ENCODE measurements at places on chromosomes 2 and 18.
A peak's percentile ranks its signal among the peaks of the same experiment; 100 is the strongest.

DNA sequence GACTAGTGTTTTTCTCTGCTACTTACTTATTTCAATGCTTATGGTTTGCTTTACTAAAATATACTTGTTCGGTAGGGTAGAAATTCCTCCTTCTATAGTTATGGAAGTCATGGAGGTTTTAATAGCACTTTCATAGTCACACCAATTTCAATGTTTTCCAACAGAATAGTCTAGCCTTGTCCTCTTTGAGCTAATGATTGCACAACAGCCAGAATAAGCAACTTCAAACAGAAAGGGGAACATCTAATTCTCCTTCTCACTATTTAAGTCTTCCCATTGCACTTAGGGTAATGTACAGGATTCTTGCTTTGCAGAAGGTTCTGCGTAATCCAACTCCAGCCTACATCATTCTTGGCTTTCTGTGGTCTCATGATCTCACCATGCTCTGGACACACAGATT is 287.7 kb upstream of the GCFC2 start:
- DNase-seq, result no peak

- no peak for DNase-seq
Observed at GRCh38 chr2:55865096-55865835, 58.3 kb downstream of the EFEMP1 start.

DNA sequence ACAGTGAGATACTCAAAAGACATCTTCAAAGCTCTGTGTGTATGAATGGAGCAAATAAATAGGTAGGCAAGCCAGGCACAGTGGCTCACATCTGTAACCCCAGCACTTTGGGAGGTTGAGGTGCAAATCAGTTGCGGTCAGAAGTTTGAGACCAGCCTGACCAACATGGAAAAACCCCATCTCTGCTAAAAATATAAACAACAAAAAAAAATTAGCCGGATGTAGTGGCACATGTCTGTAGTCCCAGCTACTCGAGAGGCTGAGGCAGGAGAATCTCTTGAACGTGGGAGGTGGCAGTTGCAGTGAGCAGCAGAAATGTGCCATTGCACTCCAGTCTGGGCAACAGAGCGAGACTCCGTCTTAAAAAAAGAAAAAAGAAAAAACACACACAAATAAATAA is 945.1 kb upstream of the PIK3C3 start:
- no peak for DNase-seq

DNA sequence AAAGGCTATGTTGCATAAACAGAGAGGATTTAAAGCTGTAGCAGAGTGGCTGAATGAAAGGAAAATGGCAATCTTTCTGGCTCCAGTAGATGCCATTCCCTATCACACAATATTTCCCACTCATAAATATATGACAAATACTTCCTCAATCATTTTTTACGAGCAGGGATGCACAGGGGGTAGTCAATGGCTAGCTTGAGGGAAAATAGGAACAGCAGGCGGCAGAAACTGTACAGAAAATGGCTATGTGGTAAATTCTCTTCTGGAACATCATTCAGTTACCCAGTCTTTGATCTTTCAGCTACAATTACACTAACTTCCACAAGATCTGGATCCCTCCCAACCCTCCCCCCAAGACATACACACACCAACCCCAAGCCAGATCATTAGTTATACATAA is 127.2 kb downstream of the OLA1 start:
- no peak for DNase-seq

DNA sequence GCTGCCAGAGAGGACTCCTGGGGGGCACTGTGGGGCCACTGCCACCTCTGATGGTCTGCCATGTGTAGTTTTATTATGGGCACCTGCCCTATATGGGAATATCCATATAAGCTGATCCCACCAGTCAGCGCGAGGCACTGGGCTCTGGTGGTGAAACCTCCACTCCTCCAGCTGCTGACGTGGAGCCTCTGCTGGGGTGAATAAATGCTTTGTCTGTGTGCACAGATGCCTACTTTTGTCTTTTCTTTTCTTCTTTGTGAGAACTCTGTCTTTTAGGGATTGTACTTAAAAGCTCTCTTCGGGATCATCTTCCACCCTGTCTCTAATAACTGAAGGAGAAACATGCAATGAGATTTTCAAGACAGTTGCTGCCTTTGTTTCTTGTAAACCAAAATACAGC is 68.9 kb upstream of the NCK2 start:
- DNase-seq, result no peak

DNA sequence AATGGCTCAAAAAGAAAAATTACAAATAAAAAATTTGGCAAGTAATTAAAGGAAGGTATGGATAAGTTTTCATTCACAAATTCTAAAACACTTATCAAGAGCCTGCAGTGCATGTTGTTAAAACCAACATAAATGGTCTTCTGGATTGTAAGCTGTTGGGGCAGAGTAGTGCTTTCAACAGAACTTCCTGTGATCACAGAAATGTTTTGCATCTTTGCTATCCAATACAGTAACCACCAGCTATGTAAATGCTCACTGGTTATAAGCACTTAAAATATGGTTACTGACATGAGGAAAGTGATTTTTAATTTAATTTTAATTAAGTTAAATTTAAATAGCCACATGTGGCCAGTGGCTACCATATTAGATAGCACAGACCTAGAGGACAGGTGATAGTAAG is 133.1 kb downstream of the NBAS start:
- DNase-seq, result no peak

DNA sequence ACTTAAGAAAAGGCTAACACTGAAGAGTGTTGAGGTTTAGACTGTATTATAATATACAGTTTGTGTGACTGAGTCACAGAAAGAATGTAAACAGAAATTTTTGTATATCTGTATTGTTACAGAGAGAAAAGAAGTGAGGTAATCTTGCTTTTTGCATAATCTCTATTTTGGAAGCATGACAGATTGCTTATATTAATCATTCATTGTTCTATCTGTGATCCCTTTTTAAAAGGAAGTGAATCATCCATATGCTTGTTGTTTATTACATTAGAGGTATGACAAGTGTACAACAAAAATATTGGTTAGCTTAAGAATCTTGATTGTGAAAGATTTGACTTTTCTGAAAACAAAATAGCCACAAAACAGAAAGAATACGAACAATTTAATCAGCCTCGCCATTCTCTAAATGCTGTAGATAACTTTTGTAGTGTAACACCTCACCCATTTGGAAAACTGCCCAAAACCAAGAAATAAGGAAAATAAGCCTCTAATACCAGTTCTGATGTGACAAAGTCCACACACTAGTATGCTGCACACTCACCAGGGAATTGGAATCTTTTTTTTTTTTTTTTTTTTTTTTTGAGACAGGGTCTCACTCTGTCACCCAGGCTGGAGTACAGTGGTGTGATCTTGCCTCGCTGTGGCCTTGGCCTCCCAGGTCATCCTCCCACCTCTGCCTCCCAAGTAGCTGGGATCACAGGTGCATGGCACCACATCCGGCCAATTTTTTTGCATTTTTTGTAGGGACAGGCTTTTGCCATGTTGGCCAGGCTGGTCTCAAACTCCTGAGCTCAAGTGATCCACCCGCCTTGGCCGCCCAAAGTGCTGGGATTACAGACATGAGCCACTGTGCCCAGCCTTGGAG is 91.5 kb upstream of the LPIN2 start:
- peak; percentile 47 for DNase-seq

GRCh38 chr2:20641123-20641985 is 9.5 kb downstream of the HS1BP3 start:
- no peak for DNase-seq

- no peak for DNase-seq
Observed at GRCh38 chr2:67374949-67375348, 22.2 kb upstream of the ETAA1 start.

DNA sequence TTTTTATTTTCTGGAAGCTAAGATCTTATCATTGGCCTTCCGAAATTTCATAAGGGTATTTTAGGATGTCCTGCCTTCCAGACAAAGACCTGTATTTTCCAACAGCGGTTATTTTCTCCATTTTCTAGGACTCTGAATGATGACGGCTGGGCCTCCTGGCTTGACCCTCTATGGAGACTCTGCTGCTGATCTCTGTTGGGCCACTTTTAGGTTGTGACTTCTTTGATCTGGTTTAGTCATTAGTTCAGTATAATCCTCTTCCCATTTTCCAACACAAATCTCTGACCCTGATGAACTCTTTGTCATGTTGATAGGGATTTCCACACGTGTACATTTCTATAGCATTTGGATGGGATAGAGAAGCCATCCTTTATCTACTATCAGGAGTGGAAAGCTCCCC is 93.7 kb downstream of the HS1BP3 start:
- DNase-seq, result no peak

DNA sequence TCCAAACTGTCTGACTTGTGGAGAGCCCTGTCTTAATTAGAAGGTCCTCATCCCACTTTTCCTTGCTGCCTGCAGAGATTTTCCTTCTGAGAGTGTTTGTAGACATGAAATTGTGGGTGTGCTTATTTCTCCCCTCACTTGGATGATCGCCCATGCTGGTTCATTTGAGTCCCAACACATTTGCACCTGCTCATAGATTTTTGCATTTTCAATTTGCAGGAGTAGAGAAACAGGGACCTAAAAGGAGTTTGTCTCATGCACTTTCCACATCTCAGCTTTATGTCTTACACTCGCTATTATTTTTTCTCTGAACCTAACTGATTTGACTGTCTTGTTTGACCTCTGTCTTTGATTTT is 33.2 kb upstream of the FHL2 start:
- DNase-seq, result no peak

- no peak for DNase-seq
Observed at GRCh38 chr2:85766229-85766628, 12.4 kb downstream of the ATOH8 start.

DNA sequence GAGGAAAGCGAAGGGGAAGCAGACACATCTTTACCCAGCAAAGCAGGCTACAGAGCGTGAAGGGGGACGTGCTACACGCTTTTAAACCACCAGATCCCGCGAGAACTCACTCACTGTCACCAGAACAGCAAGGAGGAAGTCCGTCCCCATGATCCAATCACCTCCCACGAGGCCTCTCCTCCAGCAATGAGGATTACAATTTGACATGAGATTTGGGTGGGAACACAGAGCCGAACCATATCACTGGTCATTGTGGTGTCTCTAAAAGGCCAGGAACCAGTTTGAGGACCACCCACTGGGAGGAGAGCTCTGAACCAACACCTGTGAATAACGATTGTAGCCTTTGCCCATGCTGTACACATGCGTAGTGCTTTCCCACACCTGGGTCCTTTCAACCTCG is 116.6 kb upstream of the FAM136A start:
- DNase-seq, result peak; percentile 4

GRCh38 chr2:98205889-98206288 is 118.9 kb downstream of the VWA3B start:
- DNase-seq, result no peak

- no peak for DNase-seq
Observed at GRCh38 chr2:16320716-16321115, 344.9 kb downstream of the CYRIA start.

GRCh38 chr2:230870544-230871360 is 6.0 kb downstream of the ITM2C start:
- peak; percentile 75 for DNase-seq

DNA sequence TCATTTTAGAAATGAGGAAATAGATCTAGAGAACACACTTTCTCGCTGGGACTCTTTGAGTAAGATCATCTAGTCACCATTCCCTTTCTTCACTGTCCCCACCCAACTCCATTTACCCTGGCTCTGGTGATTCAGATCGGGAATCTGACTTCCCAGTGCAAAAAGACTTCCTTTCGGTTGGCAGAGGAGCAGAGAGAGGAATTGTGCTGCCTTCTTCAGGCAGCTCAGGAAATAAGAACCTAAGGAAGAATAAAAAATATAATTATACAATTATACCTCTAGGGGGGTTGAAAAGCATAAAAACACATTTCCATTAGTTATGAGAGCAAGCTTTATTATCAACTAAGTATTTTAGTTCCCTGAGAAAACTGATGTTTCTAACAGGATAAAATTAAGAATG is 9.3 kb upstream of the MPP4 start:
- no peak for DNase-seq

GRCh38 chr2:109154226-109154625 is 25.2 kb downstream of the SH3RF3 start:
- no peak for DNase-seq

GRCh38 chr2:71463342-71463654 is 9.9 kb downstream of the DYSF start:
- DNase-seq, result no peak

DNA sequence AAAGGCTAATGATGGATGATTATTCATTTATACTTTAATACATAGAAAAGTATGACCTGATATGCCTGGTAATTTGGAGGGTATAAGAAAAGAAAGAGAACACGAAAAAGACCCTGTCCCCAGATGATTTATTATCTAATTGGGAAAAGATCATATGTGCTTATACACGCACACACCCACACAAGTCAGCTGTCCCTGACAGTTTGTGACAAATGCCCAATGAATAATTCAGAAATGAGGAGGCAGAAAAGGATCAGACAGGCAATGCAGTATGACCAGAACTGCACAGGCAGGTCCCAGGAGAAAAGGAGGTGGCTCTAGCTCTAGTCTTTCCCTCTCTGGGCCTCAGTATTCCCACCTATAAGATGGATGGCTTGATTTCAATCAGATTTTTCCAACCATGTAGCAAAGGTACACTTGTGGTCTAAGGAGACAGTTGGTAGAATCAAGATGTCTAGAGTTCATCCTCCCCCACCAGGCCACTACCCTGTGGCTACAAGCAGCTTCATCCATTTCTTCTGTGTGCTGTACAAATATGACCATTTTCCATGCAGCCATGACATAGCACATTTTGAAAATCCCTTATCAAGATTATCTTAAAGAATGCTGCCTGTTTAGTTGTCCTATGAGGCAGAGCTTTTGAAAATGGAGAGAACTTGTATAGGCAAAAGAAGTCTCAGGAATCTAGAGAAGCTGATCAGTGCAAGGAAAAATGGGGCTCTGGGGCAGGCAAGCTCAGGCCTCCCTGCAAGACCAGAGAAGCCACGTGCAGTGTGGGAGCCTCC is 19.7 kb downstream of the CYRIA start:
- peak; percentile 52 for DNase-seq

- DNase-seq, result peak; percentile 47
Observed at GRCh38 chr2:112483042-112483473, 1.1 kb downstream of the TTL start.

- no peak for DNase-seq
Observed at GRCh38 chr2:220555961-220556630, 928.7 kb downstream of the SLC4A3 start.

- no peak for DNase-seq
Observed at GRCh38 chr2:196248467-196249094, 77.2 kb upstream of the STK17B start.

Measured in suppressor macrophage (primary cell).